Stimulated activated CD4-positive, alpha-beta T cell treated with anti-CD3 and anti-CD28 coated beads, Interleukin-1b, Interleukin-23, amount 100 ng/mL, for 1 hour (primary cell): ENCODE measurements at places on chromosomes 1 and 21.

DNA sequence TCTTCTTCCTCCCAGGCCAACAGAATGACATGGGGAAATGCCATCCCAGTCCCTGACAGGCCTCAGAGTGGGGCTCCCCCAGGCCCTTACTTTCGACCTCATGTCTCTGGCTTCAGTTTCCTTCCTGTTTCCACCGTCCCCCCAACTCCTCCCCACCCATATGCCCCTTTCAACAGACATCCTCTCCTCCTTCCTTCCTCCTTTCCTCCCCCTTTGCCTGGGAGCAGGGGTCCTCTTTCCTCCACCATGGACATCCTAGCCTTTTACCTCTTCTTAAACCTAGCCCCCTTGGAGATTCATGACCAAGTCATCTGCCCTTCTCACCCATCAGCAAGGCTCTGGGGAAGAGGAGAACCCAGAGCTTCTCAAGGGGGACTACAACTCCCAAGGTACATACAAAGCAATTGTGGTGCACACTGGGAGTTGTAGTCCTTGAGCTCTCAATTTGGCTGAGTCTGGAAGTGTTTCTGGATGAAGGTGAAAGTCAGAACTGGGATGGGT, 4.0 kb downstream of the ZBTB7B start:
- DNase-seq = no peak

GRCh38 chr21:35974775-35975174, 85.6 kb downstream of the SETD4 start:
- DNase-seq = no peak

- DNase-seq = no peak
Measured at GRCh38 chr1:44714944-44715571, 15.9 kb downstream of the RNU5D-1 start.

DNA sequence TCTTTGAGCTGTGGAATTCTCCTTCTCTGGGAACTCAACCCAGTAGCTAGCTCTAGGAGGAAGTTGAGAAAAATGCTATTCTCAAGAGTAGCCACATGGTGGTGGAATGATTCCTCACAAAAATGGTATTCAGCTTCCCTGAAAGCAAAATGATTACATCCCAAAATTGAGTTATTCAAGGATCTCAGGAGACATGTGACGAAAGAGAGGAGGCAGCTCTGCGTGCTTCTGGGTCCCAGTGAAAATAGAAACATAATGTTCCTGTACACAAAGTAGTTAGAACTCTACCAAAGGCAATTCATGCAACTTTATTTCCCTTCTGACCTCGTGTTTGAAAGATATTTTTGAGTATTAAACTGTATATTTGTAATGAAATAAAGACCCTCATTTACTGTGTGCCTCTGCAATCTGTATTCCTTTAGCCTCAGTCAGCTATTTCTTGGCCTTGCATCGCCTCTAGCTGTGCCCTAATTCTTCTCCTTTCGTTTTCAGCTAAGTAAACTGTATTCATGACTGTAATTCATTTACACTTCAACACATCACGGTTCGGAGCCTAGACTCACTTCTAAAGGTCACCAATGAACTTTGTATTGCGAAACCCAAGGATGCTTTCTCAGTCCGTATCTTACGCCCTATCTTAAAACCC, 167.3 kb downstream of the FASLG start:
- DNase-seq = no peak

DNA sequence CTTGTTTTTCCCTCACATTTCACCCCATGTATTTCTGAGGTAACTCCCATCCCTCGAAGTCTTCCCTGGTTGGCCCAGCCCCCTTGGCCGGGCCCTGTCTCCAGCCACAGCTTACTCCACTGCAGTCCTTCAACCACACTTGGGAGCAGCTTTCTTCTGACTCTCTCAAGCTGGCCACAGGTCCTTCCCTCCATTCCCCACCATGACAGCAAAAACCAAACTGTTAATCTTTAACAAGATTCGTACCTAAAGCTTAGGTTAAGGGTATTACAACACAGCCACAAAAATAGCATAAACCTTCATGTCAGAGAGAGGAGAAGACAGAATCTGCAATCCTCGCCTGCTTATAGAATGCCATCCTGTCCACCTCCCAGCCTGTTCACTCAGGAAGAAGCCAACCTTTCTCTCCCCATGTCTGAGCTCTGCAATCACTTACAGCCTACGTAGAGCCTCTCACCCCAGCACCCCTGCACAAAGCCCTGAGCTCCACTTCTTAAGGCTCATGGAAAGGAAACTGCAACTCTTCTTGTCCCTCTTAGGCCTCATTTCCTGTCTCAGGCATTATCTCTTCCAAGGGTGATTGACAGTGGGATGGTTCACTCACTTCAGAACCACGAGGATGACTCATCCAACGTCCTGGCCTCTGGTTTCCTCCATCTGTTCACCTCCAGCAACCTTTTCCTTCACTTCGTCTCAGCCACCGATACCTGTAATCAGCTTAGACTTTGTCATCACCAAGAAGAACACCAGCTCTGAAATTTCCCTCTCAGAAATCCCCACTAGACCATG, 72.8 kb downstream of the CD2 start:
- no peak for DNase-seq
